ENCODE measurements at places on chromosomes 16 and 17.
A peak's percentile ranks its signal among the peaks of the same experiment; 100 is the strongest.

DNA sequence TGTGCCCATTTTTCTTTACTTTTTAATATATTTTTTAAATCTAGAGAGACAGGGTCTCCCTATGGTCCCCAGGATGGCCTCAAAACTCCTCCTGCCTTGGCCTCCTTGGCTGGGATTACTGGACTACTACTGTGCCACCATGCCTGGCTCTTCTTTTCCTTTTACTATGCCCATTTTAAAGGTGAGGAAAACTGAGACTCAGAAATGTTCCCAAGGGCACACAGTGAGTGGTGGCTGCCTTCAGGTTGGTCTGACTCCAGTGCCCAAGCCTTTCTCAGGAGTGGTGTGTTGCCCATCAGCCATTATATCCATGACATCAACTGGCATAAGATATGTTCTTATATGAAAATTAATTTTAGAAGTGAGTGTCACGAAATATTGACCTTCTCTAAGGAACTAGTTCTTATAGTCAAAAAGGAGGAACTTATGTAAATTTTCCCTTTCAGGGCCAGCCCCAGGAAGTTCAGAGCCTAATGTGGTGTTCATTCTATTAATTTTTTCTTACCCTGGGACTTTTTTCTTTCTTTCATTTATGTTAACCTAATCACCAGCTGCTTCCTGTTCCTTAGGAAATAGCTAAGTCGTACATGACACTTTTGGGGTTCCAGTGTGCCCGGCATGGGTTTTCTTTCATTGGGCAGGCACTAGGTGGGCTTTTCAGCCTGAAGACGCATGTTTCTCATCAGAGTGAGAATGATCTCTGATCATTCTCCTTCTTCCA lies 17.9 kb upstream of the SPN start:
- DNase-seq = peak; percentile 85

DNA sequence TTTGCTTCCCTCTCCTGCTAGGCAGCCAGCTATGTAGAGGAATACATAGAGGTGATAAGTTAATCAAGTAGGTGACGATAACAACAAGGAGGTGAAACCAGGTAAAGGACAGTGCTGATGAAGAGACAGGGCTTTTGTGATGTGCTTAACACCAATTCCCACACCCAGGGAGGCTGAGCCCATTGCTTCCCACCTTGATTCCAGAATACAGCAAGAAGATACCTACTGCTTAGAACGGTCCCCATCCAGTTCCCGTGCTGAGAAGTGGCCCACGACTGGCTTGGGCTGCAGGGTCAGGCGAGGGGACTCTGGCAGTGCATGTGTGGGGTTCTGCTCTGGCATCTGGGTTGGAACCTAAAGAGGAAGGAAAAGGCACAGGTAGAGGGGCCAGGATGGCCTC lies 16.1 kb upstream of the GFAP start:
- DNase-seq = no peak

- DNase-seq = no peak
Measured at GRCh38 chr16:73129455-73129854, 81.5 kb upstream of the ZFHX3 start.

DNA sequence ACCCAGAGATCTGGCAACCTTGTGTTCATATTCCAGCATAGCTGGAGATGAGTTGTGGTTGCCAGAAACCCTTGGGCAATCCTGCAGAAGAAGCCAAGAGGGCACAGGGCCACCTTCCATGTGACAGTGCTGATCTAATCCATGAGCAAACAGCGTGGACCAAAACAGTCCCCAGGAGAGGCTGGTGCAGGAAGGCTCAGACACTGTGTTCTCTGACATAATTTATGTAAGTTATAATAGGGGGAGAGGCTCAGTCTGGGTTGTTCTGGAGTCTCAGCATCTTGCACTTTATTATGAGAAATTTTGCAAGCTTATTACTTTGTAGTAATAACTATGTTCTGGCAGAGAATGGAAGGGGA lies 273.9 kb downstream of the HAPSTR1 start:
- no peak for DNase-seq

All from suppressor macrophage (primary cell).